ENCODE measurements at places on chromosomes 1 and 21. TPM values are rescaled to one million over a fixed set of nuclear protein-coding genes. Genes with fewer than 3 reads are reported as not detected.

Gene GPATCH4
- 15.8 TPM for total RNA-seq

Gene ATP6V1G3
- 0.22 TPM for total RNA-seq

Gene LSS
- 28.6 TPM for total RNA-seq

Gene PDIK1L
- 7.4 TPM for total RNA-seq

Gene BGLAP
- 0.33 TPM for total RNA-seq

Gene ADAMTS4
- total RNA-seq: 10.0 TPM

Gene DISC1
- 3.8 TPM for total RNA-seq

Gene ERVH48-1
- not detected for total RNA-seq

Gene PTPN14
- total RNA-seq: 62.7 TPM

Gene POU3F1
- not detected for total RNA-seq

Gene ETNK2
- 9.6 TPM for total RNA-seq

Measured in dermis lymphatic vessel endothelial cell (primary cell).